ENCODE measurements at places on chromosomes 5 and 9.

- no peak for DNase-seq
These were observed 3.2 kb downstream of the SMIM15 start for GRCh38 chr5:61159070-61159469.

DNA sequence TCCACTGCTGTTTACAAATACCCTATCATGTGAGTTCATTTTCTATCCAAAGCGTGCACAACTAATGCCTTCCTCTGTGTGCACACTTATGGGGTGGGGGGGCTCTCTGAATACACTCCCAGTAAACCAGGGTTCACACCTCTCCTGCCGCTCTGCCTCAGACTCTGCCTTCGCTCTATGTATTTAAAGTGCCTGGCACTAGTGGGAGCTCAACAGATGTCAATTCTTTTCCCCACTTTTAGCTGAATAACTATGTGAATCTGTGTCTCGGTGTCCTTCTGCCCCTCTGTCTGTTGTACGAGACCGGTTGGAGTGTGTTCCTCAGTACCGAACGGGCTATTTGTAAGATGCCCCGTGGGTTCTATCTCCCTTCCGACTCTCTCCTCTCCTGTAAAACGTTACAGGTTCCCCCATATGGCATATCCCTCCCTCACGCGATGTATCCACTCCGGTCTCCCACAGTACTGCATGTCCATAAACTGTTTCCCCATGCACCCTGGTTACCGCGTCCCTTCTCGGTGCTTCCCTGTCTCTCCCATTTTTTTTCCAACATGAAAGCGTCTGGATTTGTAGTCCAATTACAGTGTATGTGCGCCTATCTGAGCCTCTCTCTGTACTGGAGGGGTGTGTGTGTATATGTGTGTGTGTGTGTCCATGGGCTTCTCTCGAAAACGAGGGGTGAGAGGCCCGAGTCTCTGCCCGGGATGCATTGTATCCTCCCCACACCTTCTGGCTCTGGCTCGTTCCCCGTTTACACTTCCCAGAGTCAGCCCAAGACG is 1.6 kb downstream of the ELL2 start:
- no peak for DNase-seq

- DNase-seq = no peak
These were observed 260.7 kb downstream of the NR3C1 start for GRCh38 chr5:143142596-143143435.

DNA sequence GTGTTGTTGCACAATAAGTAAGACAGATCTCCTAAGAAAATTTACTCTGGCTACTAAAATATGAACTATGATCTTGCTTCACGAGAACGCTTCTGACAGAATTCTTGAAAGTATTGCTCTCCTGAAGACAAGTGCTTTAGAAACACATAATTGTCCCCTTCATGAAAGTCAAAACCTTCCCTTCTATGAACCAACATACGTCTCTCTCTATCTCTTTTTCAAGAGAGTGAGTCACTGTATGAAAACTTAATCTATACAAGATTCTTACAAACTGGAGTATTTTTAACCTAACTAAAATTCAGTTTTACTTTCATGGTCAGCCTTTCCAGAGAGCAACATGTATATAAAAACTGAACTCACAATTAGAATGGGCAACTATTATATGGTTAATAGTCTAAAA is 688.0 kb upstream of the CTNND2 start:
- DNase-seq = no peak

DNA sequence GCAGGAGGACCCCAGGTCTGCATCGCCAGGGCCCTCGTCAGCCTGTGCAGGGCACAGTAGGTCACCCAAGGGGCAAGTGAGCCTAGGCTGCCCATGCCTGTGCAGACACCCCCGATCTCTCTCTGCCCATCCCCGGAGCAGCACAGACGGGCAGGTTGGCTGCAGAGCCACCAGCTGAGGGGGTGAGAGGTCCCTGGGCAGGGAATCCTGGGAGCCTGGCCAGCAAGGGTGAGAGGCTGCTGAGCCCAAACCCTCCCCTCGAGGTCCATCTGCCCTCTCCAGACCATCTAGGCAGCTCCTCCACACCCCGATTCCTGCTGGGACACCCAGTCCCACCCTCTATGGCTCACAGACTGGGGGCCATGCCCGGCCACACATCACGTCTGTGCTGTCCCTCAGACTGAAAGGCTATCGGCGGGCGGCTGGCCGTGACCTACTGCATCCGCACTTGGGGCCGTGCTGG is 2.8 kb upstream of the DPP7 start:
- no peak for DNase-seq

GRCh38 chr9:132784286-132784830 is 93.7 kb downstream of the AK8 start:
- no peak for DNase-seq

DNA sequence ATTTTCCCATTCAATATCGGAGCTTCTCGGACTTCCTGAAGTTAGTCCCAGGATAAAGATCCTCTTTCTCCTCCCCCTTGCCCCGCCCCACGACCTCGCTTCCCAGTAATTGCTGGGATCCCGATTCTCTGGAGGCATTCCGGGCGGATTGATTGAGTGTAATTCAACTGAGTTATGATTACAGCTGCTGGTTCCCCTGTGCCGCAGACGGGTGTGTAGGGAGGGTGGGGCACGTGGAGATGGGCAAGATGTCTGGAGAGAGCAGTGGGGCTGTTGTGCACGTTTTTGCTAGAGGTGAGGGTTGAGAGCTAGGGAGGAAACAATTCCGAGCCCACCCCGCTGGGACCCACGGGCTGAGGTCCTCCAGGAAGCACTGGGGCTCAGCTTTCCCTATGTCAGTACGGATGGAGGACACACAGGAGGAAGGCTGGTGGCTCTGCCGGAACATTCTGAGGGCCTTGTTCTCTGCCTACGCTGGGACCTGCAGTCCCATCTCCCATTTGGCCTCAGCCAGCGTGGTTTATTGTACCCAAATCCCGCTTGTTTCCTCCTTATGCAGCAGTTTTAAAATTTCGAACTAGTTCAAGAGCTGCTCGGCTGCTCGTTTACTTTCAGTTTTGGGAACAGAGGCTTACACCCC is 2.4 kb upstream of the DMRT2 start:
- no peak for DNase-seq

GRCh38 chr5:135266975-135267374 is 132.1 kb downstream of the MACROH2A1 start:
- DNase-seq = no peak

DNA sequence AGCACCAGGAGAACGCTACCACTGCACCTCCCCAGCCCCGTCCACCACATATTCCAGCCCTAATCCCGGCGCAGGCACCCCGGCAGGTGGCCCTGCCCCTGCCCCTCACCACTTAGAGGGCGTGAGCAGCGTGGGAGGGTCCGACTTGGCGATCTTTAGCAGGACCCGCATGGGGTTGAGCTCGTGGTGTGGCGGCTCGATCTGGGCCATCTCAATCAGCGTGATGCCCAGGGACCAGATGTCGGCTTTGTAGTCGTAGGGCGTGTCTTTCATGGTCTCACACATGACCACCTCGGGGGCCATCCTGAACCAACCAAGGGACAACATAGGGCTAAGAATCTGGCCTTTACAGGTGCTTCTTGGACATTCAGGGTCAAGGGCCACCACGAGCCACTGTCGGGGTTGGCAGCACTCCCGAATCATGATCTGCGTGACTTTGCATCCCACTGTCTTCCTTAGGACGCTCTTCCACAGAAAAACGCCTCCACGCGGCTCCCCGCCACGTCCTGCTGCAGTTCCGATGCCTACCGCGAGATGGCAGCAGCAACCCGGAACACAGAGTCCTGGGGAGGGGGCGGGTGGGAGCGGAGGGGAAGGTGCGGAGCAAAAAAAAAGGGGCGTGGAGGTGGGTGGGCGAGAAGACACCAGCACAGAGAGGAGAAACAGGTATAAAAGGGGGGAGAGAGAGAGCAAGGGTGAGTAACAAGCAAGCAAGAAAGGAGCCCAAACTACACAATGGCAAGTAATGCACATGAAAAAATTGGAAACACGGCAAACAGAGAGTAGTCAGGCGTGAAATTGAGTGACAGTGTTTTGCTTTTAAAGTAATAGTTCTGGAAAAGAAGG is 81.3 kb downstream of the STK10 start:
- DNase-seq = peak; percentile 40

GRCh38 chr9:119559986-119560385 is 190.8 kb upstream of the BRINP1 start:
- no peak for DNase-seq

DNA sequence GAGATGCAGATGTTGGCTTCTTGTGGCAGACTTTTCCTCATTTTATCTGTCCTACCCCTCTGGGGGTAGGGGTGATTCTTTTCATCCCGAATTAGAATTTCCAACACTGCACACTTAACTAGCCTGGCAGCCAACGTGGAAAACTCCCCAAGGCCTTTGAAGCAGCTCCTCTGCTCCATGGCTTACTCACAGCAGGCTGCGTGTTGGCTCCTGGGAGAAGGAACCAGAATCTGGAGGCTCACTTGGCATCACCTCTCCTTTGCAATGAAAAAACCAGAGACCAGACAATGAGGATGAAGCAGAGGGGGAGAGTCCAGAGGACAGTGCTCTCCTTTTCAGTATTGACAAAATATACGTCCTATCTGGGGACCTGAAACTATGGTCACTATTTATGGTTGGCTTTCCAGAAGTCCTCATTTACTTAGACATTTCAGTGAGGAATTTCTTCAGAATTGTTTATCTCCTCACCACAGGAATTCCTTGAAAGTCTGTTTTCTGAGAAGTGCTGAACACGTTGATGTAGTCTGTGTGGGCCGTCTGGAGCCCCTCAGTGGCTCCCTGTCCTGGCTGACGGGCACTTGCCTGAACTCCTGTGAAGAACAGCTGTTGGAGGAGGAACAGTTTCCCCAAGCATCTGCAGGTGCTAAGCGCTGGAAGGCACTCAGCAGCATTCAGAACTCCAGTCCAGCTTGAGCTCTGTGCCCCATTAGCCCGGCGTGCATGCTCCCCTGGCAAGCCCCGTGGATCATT is 231.3 kb downstream of the RFK start:
- DNase-seq = no peak

GRCh38 chr9:37522971-37523370 is 37.2 kb downstream of the POLR1E start:
- no peak for DNase-seq

DNA sequence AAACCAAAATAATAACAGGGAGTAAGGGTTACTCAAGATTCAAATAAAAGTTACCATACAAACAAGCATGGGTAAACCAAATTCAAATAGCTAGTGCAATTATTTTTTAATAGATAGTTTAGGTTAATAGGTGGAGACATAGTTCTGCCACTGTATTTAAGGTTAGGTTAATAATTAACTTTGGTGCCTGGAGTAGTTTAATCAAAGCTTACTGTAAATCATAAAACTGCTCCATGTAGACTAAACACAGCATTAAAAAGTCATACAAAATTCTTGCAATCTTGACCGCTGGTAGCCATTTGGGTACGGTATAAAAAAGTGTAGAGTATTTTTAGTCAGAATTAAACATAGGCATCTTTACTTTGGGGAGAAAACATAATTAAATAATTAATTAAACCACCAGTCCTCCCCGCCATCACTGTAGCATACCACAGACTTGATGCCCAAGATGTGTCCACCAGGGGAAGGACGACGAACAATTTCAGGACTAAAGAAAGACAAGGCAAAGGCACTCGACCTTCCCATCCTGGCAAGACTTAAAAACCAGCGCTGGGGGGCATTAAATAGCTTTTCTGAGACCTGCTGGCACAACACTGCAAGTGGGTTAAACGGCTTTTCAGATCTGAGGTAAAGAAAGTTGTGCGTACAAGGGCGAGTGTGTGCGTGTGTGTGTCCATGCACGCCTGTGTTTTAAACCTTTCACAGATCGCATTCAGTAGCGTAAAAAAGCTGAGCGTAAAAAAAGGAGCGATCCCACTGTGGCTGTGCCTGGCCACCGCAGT is 2.9 kb downstream of the SEMA6A start:
- DNase-seq = no peak

DNA sequence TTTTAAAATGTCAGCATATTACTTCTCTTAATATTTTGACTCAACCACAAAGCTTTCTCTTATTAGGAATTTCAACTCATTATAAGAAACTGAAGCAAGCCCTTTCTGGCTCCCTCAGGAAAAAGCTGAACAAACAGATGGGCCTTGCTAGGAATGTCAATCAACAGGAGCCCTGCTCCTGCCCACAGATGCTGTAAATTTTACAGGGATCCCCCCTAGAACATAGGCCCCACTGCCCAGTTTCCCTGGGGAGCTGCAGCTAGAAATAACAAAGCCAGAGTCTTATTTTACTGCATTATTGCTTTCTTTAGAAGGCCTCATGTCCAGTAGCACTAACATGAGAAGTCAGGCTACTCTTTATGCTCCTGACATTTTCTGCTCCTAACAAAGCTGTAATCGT is 103.8 kb downstream of the PCSK1 start:
- DNase-seq = no peak

DNA sequence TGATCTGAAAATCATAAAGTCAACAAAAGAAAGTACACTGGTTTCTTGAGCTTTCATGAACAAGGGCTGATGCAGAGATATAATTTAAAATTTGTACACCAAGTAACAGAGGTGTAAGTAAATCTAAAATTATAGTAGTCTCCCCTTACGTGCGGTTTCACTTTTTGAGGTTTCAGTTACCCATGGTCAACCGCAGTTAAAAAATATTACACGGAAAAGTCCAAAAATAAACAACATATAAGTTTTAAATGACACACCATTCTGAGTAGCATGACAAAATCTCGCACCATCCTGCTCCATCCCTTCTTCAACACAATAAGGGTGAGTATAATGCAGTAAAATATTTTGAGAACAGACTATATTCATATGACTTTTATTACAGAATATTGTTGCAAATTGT is 54.4 kb downstream of the AUH start:
- no peak for DNase-seq

DNA sequence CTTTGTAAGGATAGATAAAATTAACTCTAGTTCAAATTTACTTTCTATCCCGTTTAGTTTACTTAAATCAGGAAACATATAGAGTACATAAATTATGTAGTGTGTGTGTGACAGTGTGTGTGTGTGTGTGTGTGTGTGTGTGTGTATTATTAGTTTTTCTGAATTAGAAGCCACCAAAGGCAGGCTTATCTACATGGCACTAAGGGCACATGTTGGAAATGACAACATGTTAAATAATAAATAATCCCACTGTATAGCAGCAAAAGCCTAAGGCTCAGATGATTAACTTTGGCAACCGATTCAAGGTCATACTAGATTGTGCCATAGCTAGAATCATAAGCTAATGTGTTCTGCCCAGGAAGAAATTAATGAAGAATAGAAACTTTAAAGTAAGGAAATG is 54.6 kb downstream of the MEGF9 start:
- DNase-seq = no peak

DNA sequence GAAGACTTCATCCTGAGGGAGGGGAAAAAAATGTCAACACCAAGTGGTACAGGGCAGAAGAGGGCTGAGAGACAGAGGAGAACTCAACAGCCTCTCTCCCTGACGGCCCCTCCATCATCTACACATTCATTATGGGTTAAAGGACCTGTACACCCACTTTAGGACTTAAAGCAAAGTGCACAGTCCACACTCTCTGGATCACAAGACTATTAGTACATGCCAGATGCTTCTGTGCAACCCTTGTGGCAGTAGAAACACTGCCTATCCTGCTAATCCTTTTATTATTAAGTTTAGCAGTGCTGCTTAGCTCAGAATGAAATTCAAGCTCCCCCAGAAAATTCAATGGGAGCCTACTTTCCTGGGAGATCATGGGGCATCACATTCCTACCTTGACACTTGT is 1.9 kb downstream of the FRMD3 start:
- no peak for DNase-seq

GRCh38 chr5:149063017-149063687 is at the start of gene SH3TC2:
Gene SH3TC2 (minus strand): TSS chr5:149063062. CDS start chr5:149063022, 40 bp downstream.
- no peak for DNase-seq

Data from GM19239 (cell line).